ENCODE measurements at places on chromosomes 1 and 21.

DNA sequence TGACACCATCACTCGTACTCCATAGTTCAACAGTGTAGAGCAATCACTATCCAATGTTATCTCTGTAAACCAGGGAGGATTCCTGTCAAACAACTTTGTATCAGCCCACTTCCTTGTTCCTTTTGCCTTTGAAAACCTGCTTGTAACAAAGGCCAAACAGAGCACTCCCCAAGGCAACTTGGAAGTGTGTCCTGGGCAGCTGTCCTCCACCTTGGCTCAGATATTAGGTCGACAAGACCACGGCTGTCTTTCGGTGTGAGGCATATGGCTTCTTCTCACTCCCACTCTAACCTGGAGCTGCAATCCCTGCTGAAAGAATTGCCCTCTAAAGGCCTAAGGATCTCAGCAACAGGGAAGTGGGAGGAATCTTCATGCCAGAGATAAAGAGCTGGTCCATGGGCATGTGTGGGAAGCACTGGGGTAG is 66.7 kb downstream of the ITPKB start:
- no peak for DNase-seq

- DNase-seq, result peak; percentile 17
Observed at GRCh38 chr1:162406811-162407210, 5.1 kb downstream of the SH2D1B start.

DNA sequence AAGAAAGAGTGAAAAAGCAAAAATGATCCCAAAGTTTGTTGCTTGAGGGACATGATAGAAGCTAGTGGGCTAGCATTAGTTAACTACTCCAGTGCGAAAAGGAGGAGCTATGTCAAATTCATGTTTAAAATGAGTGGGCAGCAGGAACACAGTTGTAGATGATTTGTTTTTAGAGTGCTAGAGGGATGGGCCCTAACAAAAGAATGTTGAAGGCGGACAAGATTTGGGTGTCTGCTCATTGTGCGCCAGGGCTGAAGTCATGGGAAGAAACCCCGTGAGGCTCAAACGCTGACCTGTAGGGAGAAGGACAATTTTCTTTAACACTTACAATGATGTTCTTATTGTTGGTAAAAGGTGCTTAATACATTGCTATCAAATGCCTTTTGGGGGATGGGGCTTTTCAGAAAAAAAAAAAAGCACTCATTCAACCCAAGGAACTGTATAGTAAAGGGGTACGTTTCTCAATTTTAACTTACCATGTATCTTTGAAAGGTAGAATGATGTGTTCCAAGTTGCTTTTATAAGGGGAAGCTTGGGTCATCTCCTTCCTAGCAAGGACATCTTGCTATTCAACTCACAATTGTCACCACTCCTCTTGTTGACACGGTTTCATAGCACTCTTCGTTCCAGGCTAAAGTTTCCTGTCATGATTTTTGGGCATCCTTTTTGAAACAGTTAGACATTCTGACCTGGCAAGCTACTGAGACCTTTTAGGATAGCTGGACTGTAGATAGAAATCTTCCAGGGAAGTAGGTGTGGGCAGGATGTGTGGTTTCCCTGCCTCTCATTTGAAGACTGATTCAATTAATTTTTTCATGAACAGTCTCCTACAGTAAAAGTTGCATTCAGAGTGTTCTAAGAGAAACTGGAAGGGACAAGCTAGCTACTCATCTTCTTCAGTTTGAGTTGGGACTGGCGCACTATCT is 53.0 kb upstream of the CNN3 start:
- DNase-seq, result no peak

DNA sequence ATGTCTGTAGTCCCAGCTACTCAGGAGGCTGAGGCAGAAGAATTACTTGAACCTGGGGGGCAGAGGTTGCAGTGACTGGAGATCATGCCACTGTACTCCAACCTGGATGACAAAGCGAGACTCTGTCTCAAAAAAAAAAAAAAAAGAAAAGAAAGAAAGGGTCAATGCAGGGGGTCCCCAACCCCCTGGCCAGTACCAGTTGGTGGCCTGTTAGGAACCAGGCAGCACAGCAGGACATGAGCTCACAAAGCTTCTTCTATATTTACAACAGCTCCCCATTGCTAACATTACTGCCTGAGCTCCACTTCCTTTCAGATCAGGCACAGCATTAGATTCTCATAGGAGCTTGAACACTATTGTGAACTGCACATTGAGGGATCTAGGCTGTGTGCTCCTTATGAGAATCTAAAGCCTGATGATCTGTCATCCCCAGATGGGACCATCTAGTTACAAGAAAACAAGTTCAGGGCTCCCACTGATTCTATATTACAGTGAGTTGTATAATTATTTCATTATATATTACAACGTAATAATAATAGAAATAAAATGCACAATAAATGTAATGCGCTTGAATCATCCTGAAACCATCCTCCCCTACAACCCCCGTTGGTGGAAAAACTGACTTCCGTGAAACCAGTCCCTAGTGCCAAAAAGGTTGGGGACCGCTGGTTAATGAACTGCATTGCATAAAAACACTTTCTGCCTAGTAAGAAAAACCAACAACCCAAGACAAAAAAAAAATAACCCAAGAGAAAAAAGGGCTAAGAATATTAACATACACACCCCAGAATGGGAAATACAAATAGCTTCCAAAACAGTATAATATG is 2.8 kb downstream of the ZBTB8OS start:
- no peak for DNase-seq

- DNase-seq, result peak; percentile 23
Observed at GRCh38 chr1:13543451-13544220, 29.8 kb upstream of the LRRC38 start.

Measured in cardiac fibroblast (primary cell).